Activated effector memory CD4-positive, alpha-beta T cell treated with anti-CD3 and anti-CD28 coated beads, Interleukin-2, amount 50 U/mL, for 16 hours (primary cell): ENCODE measurements at places on chromosomes 4 and X.

- DNase-seq = no peak
Measured at GRCh38 chr4:64272432-64272831, 136.8 kb downstream of the TECRL start.

GRCh38 chr4:1187182-1187581 lies 14.8 kb upstream of the SPON2 start:
- DNase-seq = peak; percentile 70

- no peak for DNase-seq
Measured at GRCh38 chr4:86955888-86956451, 21.2 kb downstream of the AFF1 start.

DNA sequence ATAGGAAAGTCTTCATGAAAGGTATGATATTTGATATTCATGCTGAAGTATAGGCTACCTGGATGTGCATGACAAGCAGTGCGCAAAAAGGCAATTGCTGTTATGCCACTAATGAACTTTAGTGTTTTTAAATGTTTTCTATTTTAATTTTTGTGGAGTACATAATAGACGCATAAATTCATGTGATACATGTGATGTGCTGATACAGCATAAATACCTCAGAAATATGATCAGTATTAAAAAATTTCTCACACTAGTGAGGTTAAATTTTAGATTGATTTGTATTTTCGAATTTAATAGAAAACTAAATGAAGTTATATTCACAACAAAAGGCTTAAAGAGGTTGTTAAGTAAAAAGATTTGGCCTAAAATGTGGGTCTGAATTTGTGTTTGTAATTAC lies 2.2 kb downstream of the UGT2A1 start:
- DNase-seq = no peak
